ENCODE measurements at places on chromosomes 5 and 9. TPM values are rescaled to one million over a fixed set of nuclear protein-coding genes. Genes with fewer than 3 reads are reported as not detected.

Gene FRMPD1
- 0.90 TPM for polyA plus RNA-seq

Gene TMC1
- polyA plus RNA-seq, result 1.2 TPM

Gene TAF11L5
- not detected for polyA plus RNA-seq

Gene ANKRD33B
- 4.8 TPM for polyA plus RNA-seq

Gene TTC23L
- polyA plus RNA-seq, result 0.39 TPM
